ENCODE measurements at places on chromosomes 5 and 9.

- DNase-seq, result no peak
Observed at GRCh38 chr9:125593581-125594222, 113.3 kb downstream of the MAPKAP1 start.

DNA sequence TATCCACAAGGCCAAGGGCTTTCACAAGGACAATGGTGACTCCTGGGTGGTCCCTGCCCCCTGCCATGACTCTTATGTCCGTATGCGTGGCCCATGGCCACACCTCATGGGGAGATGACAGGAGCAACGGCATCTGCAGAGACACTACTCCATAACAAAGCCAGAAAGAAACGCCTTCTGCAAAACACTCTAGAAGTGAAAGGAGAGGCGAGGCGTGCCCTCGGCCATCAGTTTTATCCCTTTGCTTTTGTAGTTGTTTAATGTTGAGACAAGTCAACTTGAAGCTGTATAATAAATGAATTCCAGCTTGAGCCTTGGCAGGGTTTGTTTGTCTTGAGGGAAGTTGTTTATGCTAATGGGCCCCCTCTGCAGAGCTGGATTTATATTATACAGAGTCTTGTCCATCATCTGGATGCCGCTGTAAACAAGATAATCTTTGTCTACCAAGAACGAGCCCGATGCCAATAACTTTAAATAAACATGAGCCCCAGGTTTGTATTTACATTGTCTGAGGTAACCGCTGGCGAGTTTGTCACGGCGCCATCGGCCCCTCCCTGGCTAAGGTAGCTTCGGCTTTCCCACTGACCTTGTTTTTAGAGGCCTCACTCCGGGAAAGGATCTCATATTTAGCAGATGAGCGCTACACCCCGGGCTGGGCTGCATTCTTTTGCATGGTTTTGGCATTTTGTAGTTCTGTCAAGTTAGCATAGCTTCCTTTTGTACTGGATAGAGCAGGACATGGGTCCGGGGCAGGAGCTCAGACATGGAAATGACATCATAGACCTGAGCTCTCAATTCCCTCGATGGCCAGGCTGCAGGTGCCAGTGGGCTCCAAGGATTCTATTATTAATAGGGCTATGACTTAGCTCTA lies 165.3 kb downstream of the ERCC6L2 start:
- no peak for DNase-seq

DNA sequence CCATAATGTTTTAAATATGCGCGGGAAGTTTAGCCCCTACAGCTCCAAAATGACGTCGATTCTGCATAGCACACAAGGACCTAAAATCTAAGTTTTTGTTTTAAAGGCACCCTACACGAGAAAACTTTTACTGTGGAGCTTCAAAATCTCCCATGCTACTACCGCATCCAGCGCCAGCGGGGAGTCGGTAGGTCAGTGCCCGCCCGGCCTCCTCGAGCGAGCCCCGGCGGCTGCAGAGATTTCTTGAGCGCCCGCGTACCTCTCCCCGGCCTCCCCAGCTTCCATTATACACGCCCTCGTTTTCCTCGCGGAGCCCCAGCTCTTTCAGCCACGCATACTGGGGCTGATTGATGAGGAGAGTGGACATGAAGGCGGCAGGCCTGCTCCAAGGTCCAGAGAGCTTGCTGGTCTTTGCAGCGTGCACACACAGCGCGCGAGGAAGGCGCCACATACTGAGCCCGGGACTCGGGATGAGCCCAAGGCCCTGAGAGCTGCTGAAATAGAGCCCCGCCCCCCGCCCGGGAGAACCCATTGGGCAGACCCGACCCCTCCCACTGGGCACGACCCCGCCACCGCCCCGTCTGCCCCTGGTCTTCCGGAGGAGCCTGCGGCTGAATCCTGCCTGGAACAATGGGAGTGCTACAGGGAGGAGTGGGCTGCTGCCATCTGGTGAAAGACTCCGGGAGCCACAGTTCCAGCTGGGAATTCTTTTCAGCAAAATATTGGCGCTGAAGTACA lies at the start of gene ALDH7A1:
TSS of gene ALDH7A1 (minus strand) at position 472 of the 738 bp plus-strand sequence. CDS start at position 451, 21 bp downstream.
- peak; percentile 96 for DNase-seq

- DNase-seq, result no peak
Observed at GRCh38 chr9:75432888-75433287, 344.6 kb downstream of the OSTF1 start.

DNA sequence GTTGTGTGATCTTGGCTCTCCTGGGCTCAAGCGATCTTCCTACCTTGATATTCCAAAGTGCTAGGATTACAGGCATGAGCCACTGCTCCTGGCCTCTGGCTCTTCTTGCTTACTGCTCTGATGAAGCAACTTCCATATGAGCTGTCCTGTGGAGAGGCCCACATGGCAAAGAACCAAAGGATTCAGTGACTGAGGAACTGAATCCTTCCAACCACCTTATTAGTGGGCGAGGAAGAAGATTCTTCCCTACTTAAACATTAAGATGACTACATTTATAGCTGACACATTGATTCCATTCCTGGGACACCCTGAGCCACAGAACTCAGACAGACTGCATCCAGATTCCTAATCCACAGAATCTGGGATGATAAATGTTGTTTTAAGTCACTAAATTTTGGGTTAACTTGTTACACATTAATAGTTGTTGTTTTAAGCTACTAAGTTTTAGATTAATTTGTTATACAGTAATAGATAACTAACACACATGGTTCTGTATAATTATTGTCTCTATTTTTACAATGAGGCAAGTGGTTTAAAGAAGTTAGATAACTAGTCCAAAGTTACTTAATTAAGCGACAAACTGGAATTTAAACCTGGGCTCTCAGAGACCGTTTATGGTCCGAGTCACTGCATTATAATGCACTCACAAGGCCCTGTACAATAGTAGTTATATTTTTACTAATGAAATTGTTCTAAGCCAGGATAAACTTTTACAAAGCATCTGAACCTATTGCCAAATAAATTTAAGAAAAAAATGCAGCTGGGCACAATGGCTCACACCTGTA lies 16.7 kb upstream of the SLCO4C1 start:
- DNase-seq, result no peak

All from cardiac muscle cell (in vitro differentiated cells and primary cell).